NCI-H82 (cell line): ENCODE measurements at places on chromosomes 1 and 21.

GRCh38 chr1:52365071-52365745, 797 bp downstream of the CC2D1B start:
- DNase-seq: peak; percentile 63

DNA sequence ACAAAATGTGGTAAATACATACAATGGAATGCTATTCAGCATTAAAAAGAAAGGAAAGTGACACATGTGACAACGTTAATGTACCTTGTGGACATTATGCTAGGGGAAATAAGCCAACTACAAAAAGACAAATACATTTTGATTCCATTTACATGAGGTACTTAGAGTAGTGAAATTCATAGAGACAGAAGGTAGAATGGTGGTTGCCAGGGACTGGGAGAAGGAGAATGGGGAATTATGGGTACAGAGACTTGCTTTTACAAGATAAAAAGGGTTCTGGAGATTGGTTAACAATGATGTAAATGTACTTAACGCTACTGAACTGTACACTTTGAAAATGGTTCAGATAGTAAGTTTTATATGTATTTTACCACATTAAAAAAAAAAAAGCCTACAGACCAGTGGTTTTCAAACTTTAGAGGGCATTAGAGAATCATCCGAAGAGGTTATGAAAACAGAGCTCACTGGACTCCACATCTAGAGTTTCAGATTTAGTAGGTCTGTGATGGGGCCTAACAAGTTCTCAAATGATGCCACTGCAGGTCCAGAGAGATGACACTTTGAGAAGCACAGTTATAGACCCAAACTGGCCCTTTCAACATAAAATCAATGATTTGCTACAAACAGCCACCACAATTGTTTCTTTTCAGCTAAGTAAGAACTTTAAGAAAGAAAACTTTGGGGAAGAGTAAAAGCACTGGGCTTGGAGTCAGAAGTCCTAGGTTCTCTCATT, 9.6 kb upstream of the ADCY10 start:
- DNase-seq: no peak

- DNase-seq: peak; percentile 31
Measured at GRCh38 chr1:181015251-181015615, 7.4 kb downstream of the STX6 start.

DNA sequence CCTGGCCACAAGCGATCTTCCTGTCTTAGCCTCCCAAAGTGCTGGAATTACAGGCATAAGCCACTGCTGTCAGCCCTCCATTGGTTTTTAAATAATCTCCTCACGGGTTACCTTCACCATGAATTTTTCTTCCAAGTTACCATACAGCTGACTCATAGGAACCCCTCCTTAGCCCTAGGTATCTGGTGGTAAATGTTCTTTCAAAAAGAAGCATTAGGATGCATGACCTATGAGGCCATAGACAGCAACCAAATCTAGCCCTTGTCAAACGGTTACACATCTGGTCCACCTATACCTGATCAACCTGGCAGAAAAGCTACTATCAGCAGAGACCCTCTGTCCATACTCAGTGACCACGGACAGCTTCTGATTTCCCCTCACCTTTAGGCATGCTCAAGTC, 12.7 kb upstream of the DEGS1 start:
- DNase-seq: no peak

GRCh38 chr1:20194757-20195461, 8.6 kb upstream of the PLA2G2C start:
- DNase-seq: peak; percentile 85

DNA sequence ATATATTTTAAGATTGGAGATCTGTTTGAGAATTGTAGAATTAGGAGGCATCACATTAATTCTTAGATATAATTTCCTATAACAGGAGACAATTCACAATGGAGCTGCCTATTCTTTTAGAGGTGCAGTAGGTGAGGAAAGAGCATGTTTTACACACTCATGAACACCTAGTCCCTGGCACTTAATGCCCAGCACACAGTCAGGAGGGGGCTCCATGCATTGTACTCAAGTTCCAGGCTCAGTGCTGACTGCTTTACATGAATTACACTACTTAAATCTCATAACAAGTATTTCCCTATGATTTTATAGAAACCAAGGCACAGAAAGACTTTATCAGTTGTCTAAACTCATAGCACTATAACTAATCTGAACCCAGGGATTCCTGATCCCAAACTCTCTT, 360 bp upstream of the GBP3 start:
- no peak for DNase-seq

- no peak for DNase-seq
Measured at GRCh38 chr21:45227735-45228134, 60.0 kb downstream of the POFUT2 start.

GRCh38 chr21:28543975-28544374, 448.7 kb downstream of the LTN1 start:
- DNase-seq: no peak
